Cortex of kidney (tissue), 1 donor: ENCODE measurements at places on chromosomes 6 and 20.

DNA sequence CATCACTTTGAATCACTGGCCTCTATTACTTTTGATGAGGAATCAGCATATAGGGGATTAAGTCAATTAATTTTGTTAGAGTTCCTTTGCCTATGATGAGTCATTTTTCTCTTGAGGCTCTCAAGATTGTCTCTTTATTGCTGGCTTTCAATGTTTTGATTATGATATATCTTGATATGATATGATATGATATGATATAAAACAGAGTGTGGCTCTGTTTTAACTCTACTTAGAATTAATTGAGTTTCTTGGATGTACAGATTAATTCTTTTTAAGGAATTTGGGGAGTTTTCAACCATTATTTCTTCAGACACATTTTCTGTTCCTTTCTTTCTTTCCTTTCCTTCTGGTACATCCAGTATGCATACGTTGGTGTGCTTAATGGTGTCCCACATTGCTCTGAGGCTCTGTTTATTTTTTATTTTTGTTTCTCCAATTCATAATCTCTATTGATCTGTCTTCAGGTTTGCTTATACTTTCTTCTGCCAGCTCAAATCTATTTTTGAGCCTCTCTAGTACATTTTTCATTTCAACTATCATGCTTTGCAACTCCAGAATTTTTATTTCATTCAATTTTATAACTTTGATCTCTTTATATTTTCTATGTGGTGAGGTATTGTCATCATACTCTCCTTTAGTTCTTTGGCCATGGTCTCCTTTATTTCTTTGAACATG, 10.8 kb downstream of the FAM50B start:
- no peak for DNase-seq

DNA sequence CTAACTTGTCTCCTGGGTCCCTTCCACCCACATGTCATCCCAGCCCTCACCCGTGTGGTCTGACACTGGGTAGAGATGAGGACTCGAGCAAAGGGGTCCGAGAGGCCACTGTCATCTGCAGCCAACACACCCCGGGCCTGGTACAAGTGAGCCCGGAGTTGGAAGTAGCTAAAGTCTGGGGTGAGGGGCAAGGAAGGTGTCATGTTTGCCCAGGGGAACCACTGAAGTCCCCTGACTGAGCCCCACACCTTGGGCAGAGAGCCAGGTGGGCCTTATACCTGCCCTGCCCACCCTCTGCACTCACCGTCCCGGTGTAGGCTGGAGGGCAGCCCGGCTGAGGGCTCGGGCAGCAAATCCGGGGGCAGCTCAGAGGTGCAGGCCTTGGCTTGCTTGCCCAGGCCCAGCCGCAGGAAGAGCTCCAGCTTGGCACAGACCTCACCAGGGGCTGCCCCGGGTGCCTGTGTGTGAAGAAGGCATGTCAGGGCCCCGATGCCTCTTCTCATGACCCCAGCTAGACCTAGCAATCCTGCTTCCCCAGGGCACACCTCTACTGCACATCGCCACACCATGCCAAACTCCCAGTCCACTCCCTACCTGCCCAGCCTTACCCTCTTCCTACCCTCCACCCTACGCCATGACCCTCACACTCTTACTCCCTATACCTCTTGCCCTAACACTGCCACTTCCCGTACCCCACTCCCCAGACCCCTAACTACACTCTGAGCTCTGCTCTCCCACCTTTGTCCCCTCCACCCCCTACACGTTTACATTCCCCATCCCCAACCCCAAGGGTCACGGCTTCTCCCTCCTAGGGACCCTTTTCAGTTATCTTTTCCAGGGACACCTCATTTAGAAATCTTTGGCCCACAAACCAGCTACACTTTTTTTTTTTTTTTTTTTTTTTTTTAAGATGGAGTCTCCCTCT, 31.7 kb upstream of the SPAG4 start:
- no peak for DNase-seq

DNA sequence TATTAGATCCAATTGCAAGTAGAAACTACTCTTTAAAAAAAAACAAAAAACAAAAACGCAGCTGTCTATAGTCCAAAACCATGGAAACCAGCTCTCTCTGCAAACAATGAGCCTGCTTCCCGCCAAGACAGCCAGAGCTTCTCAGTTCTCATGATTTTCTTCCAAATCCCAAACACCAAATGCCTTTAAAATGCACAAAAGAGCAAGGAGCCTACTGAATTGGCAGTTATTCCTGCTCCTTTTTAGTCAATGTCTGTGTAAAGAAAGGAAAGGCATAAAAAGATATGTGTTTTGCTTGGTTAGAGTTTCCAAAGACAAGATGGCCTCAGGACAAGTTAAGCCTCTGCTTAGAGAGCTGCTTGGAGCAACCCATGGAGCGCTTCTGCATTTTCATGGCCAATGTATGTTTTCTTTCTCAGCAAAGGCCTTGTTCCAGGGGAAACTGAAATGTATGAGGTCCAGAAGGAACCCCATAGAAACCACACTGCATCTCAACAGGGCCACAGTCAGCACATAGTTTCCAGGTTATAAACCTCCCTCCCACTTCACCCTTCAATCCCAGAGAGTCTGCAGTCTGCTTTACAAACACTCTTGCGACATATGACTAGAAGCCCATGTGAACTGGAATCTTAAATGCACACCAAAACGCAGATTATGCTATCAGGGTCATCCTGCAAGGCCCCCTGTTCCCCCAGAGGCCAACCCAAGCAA, 209.3 kb upstream of the TAB2 start:
- DNase-seq: no peak

- DNase-seq: no peak
Observed at GRCh38 chr20:56342783-56343182, 16.0 kb upstream of the FAM210B start.

DNA sequence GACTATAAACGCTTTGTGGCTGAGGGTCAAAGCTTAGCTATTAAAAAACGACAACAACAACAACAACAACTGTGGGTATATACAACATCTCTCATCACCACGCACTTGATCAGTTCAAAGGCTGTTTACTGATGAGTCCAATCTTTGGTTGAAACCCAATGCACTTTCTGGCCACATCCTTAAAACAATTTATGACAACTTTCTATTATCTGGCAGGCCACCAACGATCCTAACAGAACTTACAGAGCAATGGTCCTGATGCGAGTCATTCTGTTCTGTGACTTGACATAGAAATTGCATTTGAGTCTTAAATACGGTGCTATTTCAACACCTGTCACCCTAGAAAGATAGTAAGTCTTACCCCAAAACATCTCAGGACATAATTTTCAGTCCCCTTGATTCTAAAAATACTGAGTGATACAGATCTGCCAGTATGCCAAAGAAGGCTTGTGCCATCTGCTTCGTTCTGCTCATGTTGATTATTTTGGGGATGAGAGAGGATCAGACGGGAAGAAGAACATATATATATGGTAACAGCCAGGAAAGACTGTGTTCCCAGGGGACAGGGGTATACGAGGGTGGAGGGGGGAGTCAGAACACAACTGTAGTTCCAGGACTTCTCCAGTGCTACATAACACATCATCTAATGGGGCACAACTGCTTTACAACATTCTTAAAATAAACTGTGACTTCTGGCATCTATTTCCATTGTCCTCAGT, 55.8 kb downstream of the PLAGL1 start:
- DNase-seq: no peak

DNA sequence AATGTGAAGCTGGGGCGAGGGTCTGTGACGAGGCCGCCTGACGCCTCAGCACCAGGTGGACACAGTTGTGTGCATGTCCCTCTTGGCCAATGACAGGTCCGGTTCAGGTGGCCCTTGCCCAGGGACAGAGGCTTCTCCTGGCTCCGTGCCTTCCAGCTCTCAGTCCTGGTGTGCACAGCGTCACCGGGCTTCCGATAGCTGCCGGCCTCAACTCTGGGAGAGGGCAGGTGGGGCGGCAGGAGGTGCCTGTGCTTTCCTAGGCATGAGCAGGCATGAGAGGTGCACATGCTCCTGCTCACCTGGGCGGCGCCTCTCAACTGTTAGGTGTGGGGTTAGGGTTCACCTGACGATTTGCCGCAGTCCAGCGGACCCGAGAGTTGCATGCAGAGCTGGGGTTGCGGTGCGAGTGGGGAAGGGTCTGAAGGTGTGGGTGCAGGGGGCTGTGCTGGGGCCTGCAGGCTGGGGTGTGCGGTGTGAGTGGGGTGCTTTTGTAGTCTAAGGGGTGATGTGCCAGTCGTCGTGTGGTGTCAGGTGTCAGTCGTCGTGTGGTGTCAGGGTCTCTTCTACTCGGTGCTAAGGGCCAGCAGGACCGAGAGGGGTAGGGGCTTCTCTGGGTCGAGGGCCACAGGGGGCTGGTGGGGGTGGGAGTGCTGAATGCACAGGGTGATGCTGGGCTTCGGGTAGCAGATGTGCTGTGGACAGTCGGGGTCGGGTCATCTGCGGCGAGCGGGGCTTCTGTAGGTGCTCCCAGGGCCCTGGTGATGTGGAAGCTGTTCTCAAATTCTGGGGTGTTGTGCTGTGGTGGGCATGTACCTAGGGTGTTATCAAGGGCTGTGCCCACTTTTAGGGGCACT, 3.8 kb upstream of the SOX18 start:
- no peak for DNase-seq

DNA sequence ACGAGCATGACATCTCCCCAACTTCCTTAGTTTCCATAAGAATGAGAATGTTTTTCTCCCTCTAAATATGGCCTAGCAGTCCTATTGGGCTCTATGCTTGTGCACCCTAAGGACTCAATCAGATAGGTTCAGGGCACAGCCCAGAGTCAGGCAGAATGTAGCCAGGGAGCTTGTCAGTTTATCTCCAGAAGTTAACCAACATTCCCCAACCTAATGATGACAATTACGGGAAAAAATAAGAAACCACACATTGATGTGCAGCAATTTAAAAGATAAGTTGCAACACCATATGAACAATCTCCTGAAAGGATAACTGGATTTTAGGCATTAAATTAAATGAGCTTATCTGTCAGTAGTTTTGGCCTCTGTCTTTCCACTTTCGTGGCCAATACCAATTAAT, 71.1 kb downstream of the HDDC2 start:
- no peak for DNase-seq

- DNase-seq: no peak
Observed at GRCh38 chr6:48542191-48542590, 431.2 kb upstream of the PTCHD4 start.

GRCh38 chr6:133768656-133769295, 120.1 kb upstream of the TCF21 start:
- no peak for DNase-seq

- no peak for DNase-seq
Observed at GRCh38 chr6:117469356-117469755, 13.1 kb upstream of the DCBLD1 start.

DNA sequence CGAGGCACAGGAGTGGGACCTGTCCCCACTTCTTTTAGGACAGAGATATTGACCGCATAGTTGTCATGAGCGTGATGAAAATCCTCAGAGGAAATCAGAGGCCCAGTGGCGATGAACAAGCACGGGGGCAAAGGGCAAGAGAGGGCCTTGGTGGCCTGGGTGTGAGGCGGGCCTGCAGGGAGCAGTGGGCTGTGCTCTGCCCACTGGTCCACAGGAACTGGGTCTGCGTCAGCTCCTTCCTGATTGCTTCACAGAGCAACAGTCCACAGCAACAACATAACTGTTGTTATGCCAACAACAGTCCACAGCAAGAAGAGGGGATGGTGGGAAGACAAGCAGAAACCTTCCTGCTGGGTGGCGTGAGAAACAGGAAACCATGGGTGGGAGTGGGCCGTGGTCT, 335.6 kb downstream of the ZFAND3 start:
- no peak for DNase-seq

- DNase-seq: no peak
Observed at GRCh38 chr6:119470893-119471542, 121.5 kb upstream of the MAN1A1 start.

GRCh38 chr20:44370639-44371218, 15.2 kb downstream of the HNF4A start:
- DNase-seq: no peak

- no peak for DNase-seq
Observed at GRCh38 chr20:32871627-32872160, 13.0 kb downstream of the EFCAB8 start.

DNA sequence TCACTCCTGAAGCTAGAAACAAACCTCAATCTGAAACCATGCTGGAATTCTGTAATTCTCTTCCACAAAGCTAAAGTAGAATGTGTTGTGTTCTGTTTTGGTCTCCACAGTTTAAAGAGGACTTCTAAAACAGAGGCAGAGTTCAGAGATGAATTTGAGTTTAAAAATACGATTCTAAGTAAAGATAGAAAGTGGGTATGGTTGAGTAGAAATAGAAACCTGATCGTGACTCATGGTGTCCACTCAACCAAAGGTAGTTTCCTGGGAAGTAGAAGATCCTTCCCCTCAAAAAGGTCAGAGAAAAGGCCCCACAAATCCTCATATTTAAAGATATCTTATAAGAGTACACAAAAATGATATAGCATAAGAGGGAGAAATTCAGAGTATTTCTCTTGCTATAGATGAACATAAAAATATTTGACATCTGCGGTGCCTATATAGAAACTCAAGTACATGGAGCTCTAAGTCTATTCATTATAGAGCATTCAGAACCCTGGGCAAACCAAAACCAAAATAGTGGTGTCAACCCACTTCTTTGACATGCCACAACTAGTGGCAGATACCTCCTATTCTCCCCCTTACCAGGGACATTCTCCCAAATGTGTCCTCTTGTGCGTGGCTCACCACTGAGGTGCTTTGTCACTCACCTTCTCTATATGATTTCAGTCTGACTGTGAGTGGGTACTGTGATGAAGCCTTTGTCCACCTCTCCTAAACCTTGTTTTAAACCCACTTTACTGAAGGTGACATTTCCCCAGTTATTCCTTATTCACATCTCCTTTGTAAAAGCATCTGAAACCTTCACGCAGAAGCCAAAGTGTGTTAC, 84.5 kb downstream of the PLCB1 start:
- DNase-seq: no peak

DNA sequence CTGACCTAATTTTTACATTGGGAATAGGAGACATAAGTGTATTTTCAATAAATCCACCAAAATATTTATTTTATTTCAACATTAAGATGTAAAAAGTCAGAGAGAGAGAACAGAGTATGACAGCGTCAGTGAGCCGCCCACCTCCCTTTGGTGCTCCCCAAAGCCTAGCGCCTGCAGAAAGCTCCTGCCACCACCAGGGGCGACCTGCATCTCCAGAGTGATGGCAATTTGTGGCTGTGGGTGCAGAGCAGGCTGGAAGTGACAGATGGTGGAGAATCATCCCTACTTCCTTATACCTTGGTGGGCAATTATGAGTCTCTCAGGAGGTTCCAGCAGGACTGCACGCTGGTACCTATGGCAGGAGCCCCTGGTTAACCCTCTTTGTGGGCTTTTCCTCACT, 87.3 kb downstream of the PTPRT start:
- DNase-seq: no peak

GRCh38 chr6:148382861-148383260, 40.2 kb downstream of the SASH1 start:
- DNase-seq: no peak

- no peak for DNase-seq
Observed at GRCh38 chr6:31622684-31623091, 2.2 kb downstream of the PRRC2A start.

DNA sequence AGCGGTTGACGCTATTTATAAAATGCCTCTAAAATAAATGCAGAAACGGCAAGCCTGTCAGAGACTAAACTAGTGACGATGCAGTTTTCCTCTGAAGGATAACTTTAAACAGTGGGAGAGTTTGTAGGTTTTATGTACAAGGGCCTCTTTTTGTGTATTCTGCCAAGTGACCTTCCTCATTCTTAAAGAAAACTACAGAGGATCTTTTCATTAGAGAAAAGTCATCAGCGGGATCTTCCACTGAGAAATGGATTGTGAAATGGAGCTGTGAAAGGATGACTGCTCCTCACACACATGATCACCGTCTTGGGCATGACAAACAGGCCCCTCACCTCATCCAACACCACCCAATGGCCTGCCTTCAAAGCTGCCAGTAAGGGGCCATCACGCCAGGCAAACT, 89.0 kb upstream of the LYRM2 start:
- no peak for DNase-seq

GRCh38 chr6:130964289-130964688, 98.8 kb downstream of the EPB41L2 start:
- DNase-seq: no peak
